ENCODE measurements at places on chromosomes 5 and 9. TPM values are rescaled to one million over a fixed set of nuclear protein-coding genes. Genes with fewer than 3 reads are reported as not detected.

DNA sequence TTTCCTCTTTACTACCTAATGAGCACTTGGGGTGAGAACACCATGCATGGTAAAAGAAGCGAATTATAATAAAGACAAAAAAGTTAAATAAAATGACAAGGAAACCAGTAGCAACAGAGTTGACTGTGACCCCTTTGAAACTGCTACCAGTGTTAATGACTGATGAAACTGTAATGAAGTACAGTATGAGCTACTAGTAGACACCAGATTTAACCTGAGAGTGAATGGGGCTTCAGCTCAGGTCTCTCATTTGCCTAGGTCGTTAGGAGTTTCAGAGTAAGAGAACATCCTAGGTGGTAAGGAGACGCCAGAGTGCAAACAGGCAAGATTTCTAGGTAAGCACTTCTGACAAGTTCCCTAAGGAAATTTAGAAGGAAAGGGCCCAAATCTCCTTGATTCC is 346.4 kb downstream of the BNC2 start:
- no peak for DNase-seq

GRCh38 chr9:90803860-90804593 is 2.4 kb downstream of the SYK start:
- no peak for DNase-seq

GRCh38 chr5:16574789-16575721 is 41.7 kb downstream of the RETREG1 start:
- DNase-seq, result no peak

- no peak for DNase-seq
These were observed 7.5 kb upstream of the GTF3C5 start for GRCh38 chr9:133023117-133023890.

DNA sequence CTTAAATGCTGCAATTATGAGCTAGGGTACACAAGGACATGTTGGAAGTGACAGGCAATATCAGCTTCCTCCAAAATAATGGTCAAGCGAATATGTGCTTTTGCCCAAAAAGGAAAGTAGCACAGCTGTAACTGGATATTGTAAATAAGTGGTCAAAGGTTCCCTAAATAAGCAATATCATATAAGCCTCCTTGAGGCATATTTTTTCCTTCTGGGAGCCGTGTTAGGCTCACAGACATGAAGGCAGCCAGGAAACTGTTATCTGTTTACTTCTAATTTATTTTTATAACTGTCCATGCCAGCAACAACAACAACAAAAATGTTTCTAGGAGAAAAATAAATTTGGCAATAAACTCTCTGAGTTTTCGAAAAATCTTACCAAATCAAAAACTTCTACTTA is 648.3 kb downstream of the PDE4D start:
- no peak for DNase-seq

- DNase-seq, result no peak
These were observed 56.0 kb downstream of the NIPAL4 start for GRCh38 chr5:157516006-157516405.

DNA sequence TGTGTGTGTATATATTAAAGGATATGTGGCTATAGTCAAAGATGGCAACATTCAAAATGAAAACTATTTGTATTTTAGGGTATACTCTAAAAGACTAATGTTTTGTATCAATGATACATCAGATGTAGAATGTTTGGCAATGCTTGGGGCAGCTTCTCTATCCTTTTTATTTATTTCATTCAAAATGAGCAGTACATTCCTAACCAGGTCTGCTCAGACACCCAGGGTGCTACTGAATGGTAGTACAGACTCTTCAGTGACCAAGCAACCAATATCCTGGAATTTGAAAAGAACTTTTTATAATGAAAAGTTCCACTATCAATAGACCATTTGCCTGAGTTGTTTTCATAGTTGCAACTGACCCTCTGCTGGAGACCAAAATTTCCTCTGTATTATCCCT is 23.9 kb downstream of the MEGF9 start:
- DNase-seq, result no peak

GRCh38 chr9:127637322-127637847 is 25.3 kb downstream of the STXBP1 start:
- no peak for DNase-seq

DNA sequence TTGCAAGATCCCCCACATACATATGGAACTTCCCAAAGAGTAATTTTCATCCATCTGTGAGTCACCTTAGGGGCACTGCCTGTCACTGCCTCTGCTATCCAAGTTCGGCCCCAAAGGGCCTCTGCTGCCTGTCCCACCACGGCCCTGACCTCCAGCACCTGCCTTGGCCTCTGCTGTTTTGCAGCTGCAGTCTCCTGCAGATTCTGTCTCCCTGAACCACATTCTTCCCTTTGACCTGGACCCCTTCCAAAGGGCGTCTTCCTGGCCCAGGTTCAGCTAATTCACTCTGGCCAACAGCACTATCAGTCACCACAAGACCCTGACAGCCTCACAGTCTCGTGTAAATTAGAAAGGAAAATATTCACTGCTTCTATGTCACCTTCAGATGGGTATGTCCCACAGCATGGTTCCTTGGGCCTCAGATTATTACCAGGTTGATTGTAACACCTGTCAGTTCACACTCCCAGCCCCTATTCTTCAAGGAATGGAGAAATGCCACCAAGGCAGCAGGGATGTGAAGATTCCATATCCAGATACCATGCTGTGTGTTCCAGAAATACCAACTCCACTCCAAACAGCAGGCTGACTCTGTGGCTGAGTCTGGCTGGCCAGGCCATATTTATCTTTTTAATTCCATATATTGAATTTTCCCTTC is 479.3 kb downstream of the ARHGEF28 start:
- no peak for DNase-seq

- DNase-seq, result no peak
These were observed 23.8 kb downstream of the NANS start for GRCh38 chr9:98080326-98080725.

DNA sequence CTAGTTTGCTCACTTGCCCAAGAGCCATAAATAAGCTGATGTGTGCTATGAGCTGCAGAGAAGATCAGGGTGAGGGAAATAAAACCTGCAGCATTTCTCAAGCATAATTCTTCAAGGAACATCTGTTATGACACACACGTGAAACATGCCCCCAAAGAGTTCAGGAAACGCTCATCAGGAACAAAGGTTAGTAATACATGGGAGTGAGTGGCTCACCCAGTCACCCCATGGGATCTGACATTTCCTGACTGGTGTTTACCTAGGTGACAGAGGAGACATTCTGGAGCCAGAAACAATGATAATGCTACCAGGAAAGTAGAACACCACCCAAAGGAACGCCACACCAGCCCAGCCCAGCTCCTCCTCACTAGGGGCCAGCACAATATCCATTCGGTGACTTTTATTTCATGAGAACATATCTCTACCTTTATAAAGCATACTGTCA is 66.0 kb downstream of the FRMD3 start:
- DNase-seq, result no peak

GRCh38 chr5:102591650-102592049 is 92.8 kb upstream of the SLCO6A1 start:
- DNase-seq, result no peak

DNA sequence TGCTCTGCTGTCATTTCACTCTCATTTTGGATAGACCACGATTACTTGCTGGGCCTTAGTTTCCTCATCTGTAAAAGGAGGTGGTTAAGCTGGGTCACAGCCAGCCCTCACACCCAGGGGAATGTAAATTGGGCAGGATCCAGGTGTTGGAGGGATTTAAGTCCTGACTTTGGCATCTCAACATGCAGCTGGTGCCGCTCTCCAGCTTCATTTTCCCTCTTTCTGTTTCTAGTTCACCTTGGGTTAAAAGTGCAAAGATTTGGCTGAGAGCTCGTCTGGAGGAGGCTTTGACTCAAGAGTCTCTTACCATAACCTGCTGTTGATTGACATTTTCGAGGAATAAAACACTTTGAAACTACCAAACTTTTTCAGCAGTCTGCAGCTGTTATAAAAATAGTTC is 144.3 kb upstream of the DHFR start:
- DNase-seq, result no peak

- no peak for DNase-seq
These were observed 154.4 kb upstream of the ZNF462 start for GRCh38 chr9:106708475-106709146.

DNA sequence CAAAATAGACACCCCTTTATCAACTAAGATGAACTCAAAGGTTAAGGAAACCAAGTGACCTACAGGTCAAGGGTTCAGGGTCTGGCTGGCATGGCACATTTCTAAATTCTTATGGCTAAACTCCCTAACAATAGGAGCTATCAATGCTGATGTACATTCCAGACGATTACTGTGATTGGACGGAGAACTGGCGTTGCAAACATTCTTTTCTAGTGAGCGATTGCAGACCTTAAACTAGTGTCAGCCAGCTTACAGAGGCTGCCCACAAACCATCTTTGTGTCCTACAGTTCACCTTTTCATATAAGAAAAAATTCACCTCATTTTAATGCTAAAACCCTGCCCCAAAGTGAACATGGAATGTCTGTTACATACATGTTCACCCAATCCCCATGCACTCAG is 382.9 kb downstream of the MAT2B start:
- no peak for DNase-seq

DNA sequence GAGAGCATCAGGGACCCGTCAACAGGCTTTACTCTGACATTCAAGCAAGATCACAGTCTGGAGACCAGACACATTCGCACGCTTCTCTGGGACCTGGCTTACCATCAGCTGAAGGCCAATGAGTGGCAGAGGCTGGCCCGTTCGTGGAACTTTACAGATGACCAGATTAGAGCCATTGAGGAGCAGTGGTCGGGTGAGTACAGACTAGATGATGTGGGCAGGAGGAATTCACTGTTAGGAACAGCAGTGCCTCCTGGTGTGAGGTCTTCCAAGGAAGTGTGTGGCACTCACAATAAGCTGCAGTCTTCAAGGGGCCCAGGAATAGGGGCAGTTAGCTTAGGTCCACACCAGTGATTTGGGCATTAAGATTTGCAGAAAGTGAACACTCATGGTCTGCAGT is 50.4 kb downstream of the POC5 start:
- DNase-seq, result no peak

Gene SLC34A1
- total RNA-seq, result not detected

Gene ATP6V0E1
- 201 TPM for total RNA-seq

Gene LAMC3
- total RNA-seq, result 0.07 TPM

Gene GPRIN1
- 6.0 TPM for total RNA-seq

Gene ORM2
- total RNA-seq, result not detected

Gene FAM114A2
- 31.9 TPM for total RNA-seq

Gene MELK
- 28.6 TPM for total RNA-seq

Gene PDE8B
- not detected for total RNA-seq
